ENCODE measurements at places on chromosomes 12 and 14.

DNA sequence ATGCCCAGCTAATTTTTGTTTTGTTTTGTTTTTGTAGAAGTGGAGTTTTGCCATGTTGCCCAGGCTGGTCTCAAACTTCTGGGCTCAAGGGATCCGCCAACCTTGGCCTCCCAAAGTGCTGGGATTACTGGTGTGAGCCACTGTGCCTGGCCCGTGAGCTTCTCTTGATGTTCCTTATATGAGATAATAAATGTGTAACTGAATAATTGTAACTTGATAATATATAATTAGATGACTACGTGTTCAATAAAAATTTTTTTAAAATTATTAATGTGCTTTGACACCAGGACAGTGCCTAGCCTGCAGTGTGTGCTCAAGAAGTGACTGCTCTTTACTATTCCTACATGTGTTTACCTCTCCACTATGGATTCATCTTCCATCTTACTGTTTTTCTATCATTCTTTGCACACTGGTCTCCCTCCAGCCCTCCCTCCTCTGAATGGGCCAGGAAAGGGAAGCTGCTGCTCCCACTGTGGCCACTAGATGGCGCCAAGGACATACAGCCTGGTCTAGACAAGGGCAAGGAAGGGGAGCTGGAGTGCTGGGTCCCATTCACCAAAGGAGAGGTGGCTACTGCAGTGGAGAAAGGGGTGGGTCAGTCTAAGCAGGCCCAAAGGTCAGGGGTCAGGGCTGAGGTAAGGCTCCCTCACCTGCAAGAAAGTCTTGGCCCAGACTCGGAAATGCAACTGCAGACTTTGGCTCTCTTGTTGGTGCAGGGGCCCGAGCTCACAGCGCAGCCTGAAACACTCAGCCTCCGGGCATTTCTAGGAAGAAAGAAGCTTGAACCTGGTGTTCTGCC lies 14.7 kb upstream of the ZNF385A start:
- DNase-seq: peak; percentile 85

DNA sequence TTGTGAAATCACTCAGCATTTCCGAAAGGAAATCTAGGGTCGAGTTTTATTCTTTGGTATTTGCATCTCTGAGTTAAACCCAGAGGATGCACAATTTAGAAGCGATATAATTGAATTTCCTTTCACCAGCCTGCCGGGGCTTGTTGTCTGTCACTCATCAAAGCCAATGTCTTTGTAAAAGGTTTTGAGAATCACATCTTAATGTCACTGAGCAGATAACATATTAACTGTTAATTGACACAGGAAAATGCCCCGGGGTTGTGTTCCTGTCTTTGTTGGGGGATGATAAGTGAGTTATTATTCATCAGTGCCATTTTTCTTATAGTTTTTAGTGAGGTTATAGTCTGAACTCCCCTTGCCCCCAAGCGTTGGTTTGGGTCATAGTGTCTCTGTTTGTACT lies 73.4 kb downstream of the DUSP6 start:
- no peak for DNase-seq

- no peak for DNase-seq
Observed at GRCh38 chr12:6742834-6743233, 10.1 kb downstream of the MLF2 start.

- DNase-seq: no peak
Observed at GRCh38 chr12:75699728-75700496, 188.5 kb upstream of the KRR1 start.

- peak; percentile 19 for DNase-seq
Observed at GRCh38 chr14:77882636-77883035, 82.7 kb downstream of the ADCK1 start.

DNA sequence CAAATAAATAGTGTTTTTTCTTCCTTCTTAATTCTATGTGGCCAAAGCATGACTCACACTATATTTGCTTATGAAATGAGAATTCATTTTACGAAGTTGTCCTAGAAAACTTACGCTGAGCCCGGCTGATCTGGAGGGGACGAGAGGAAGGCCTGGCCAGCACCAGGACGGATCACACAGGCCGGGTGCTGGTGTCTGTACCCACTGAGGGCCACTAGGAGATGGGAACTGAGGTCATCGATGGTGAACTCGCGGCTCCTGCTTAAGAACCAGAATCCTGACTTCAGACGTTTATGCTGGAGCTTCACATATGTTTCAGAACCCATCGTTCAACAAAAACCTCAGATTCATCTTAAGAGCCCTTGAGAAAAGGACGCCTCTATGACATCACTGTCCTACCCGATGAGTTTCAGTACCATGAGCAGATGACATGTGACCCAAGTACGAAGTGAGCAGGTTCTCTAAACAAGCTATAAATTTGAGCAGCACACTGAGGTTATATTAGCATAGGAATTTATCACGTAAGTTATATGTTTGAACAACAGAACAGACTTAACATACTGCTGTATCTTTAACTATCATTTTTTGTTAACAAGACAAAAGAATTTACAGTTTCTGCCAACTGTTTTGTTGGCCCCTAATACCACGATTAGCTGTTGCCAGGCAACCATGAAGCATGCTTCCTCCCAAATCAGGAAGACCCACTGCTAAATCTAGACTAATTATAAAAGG lies 111.9 kb downstream of the FOXN3 start:
- DNase-seq: peak; percentile 72

DNA sequence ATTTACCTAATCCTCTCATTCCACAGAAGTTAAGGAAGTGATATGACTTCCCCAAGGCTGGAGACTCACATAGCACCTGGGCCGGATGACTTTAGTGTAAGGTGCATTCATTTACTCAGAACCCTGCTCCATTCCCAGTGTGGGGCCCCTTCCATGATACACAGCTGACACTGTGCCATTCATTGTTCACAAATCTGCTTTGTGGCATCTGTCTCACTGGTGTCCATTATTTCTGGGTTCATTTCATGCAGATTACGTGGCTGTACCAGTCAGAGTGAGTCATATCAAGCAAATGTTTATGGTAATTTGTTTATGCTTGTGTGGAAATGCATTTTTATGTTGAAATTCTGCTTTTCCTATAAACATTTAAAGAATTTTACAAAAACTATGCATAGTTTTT lies 5.2 kb downstream of the ANO4 start:
- no peak for DNase-seq

DNA sequence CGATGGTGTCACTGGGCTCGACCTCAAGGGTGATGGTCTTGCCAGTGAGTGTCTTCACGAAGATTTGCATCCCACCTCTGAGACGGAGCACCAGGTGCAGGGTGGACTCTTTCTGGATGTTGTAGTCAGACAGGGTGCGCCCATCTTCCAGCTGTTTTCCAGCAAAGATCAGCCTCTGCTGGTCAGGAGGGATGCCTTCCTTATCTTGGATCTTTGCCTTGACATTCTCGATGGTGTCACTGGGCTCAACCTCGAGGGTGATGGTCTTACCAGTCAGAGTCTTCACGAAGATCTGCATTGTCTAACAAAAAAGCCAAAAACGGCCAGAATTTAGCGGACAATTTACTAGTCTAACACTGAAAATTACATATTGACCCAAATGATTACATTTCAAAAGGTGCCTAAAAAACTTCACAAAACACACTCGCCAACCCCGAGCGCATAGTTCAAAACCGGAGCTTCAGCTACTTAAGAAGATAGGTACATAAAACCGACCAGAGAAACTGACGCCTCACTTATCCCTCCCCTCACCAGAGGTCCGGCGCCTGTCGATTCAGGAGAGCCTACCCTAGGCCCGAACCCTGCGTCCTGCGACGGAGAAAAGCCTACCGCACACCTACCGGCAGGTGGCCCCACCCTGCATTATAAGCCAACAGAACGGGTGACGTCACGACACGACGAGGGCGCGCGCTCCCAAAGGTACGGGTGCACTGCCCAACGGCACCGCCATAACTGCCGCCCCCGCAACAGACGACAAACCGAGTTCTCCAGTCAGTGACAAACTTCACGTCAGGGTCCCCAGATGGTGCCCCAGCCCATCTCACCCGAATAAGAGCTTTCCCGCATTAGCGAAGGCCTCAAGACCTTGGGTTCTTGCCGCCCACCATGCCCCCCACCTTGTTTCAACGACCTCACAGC lies 717 bp downstream of the UBC start:
- DNase-seq: peak; percentile 80

GRCh38 chr14:60095231-60095630 lies 3.5 kb downstream of the PCNX4 start:
- no peak for DNase-seq

DNA sequence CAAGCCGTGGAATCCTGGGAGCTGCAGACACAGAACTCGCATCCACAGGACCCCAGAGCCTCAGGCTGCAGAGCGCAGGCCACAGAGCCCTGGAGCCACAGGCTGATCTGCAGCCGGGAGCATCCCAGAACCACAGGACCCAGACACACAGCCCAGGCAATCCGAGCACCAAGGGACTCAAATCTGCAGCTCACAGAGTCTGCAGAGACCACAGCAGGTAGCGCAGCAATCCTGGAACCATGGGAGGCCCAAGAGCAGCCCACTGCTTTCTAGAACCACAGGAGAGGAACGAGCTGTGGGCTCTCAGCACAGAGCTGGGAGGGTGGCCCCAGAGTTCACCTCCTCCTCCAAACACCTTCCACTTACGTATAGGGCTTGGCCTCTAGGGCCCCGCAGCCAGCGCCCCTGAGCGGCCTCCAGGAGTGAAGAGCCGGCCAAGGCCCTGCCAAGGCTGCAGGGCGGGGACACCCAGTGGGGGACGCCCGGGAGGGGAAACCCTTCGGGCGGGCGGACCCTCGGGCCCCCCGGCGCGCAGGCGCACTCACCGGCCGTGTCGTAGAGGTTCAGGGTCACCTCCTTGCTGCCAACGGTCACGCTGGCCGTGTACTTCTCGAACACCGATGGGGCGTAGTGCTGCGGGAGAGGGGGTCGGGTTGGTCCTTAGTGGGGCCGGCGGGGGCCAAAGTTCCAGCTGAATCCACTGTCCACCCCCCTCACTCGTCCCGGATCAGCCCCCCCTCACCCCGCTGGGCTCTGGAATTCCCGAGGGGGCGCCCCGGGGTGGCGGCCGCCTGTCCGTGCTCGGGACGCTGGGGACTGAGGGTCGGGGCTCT lies 665 bp downstream of the RHOF start:
- DNase-seq: no peak

DNA sequence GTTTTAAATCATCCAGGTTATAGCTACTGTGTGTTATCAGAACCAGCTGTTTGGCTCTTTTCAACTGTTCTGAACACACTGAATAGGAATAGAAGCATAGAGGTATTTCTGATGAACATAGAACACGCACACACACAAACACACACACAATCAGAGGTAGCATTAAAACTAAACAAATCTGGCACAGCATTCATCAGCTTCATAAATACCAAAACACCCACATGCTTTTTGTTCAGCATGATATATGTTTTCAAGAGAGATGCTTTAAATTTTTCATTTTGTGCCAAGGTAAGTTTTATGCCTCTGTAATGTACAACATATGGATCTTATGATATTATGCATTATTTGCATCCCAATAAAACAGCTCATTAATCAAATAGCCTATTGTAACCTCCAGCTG lies 208.6 kb downstream of the GALC start:
- DNase-seq: no peak

- DNase-seq: no peak
Observed at GRCh38 chr14:52117111-52117832, 48.4 kb upstream of the NID2 start.

GRCh38 chr12:123498126-123498825 lies 35.2 kb downstream of the RILPL1 start:
- no peak for DNase-seq

GRCh38 chr12:79954037-79954610 lies 19.2 kb upstream of the PPP1R12A start:
- no peak for DNase-seq

- no peak for DNase-seq
Observed at GRCh38 chr12:78994168-78994791, 129.7 kb downstream of the SYT1 start.

DNA sequence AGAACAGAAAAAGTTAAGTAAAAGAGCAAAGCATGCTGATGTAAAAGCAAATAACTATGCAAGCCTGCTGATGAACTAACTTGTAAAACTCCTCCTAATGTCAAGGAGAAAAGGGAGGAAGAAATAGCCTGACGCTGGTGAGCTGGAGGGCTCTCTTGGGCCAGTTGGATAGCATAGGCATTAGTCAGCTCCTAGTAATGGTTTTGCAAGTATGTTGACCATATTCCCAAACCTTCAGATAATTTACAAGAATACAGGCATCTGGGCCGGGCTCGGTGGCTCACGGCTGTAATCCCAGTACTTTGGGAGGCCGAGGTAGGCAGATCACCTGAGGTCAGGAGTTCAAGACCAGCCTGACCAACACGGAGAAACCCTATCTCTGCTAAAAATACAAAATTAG lies 871.4 kb downstream of the C12orf50 start:
- DNase-seq: no peak

GRCh38 chr12:121713793-121714192 lies 1.2 kb downstream of the TMEM120B start:
- peak; percentile 11 for DNase-seq

DNA sequence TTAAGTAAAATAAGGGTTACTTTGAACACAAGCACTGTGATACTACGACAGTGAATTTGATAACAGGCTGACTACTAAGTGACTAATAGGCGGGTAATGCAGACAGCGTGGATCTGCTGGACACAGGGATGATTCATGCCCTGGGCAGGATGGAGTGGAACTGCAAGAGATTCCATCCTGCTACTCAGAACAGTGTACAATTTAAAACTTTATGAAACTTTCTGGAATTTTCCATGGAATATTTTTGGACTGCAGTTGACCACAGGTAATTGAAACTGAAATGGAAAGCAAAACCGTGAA lies 46.0 kb downstream of the YEATS4 start:
- DNase-seq: no peak

DNA sequence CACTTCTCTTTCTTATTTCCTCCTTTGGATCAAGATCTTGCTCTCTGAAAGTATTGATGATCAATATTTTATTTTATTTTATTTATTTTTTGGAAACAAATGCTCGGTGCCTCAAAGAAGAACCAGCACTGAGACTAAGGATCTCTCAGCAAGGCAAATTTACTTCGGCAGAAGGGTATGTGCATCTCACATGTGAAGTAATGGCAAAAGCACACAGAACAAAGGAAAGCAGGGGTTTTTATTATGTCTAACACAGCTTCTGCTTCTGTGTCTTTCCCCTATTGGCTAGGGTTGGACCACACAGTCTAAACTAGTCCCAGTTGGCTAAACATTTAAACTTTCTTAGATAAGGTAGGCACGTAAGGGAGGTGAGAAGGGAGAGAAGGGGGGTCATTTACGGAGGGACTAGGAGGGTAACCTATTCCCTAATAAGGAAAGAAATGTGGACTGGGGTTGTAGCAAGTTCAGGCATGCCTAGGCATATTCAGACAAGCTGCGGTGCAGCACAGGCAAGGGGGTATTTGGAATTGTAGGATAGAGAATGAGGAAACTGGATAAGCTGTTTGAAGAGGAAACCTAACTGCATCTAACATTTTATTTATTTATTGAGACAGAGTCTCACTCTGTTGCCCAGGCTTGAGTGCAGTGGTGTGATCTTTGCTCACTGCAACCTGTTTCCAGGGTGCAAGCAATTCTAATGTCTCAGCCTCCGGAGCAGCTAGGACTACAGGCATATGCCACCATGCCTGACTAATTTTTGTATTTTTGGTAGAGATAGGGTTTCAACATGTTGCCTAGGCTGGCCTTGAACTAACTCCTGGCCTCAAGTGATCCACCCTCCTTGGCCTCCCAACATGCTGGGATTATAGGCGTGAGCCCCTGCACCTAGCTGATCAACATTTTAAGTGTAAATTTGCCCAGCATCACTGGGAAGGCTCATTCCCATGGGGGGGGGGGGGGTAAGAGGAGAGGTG lies 90.0 kb upstream of the EIF5 start:
- DNase-seq: no peak

All from inflammatory macrophage (primary cell).